ENCODE measurements at places on chromosomes 11 and 22.

GRCh38 chr11:134258577-134258976 lies 5.2 kb downstream of the ACAD8 start:
- no peak for DNase-seq

GRCh38 chr11:68150037-68150436 lies 28.8 kb upstream of the CHKA start:
- no peak for DNase-seq

- DNase-seq, result peak; percentile 25
Measured at GRCh38 chr22:50247748-50248147, 2.9 kb upstream of the TUBGCP6 start.

DNA sequence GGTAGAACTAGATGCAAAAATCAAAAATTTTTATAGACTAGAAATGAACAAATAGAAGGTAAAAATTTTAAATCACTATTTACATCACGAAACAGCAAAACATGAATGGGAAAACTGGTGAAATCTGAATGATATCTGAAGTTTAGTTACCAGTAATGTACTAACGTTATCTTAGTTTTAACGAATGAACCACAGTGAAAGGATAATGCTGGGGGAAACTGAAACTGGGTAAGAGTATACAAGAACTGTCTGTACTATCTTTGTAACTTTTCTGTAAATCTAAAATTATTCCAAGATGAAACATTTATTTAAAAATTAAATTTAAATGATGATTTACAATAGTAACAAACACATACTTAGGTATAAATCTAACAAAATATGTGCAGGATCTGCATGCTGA lies 7.4 kb downstream of the GDPD4 start:
- no peak for DNase-seq

- DNase-seq, result no peak
Measured at GRCh38 chr11:6402061-6402470, 11.8 kb downstream of the SMPD1 start.

GRCh38 chr11:75872887-75873416 lies 57.9 kb downstream of the UVRAG start:
- DNase-seq, result no peak

DNA sequence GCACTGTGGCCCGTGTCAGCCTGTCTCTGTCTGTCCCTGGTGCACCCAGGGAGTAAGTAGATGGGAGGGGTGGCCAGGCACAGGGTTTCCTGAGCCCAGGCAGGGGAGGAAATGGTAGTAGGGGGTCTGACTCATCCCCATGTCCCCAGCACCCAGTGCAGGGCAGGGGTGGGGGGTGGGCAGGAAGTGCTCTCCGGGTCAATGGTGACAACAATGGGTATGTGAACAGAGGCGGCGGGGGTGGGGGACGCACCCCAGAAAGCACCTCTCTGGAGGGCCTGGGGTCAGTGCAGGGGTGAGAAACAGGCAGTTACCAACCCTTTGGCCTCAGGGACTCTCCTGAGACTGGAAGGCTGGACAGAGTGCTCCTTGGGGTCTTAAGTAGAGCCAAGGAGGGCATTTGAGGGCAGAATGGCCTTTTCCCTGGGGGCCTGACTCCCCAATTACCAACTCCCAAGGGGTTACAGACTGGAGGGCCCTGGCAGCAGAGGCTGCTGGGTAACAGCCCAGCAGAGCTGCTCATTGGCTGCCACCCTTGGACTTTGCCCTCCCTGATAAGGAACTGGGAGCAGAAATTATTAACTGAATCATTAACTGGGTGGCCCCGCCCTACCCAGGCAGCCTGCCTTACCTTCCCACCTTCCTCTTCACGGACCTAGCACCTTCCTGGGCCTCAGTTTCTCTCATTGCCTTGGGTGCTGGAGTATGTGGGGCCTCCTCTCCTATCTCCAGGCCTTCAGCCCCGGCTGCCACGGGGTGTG lies 4.2 kb downstream of the MYRF start:
- no peak for DNase-seq

DNA sequence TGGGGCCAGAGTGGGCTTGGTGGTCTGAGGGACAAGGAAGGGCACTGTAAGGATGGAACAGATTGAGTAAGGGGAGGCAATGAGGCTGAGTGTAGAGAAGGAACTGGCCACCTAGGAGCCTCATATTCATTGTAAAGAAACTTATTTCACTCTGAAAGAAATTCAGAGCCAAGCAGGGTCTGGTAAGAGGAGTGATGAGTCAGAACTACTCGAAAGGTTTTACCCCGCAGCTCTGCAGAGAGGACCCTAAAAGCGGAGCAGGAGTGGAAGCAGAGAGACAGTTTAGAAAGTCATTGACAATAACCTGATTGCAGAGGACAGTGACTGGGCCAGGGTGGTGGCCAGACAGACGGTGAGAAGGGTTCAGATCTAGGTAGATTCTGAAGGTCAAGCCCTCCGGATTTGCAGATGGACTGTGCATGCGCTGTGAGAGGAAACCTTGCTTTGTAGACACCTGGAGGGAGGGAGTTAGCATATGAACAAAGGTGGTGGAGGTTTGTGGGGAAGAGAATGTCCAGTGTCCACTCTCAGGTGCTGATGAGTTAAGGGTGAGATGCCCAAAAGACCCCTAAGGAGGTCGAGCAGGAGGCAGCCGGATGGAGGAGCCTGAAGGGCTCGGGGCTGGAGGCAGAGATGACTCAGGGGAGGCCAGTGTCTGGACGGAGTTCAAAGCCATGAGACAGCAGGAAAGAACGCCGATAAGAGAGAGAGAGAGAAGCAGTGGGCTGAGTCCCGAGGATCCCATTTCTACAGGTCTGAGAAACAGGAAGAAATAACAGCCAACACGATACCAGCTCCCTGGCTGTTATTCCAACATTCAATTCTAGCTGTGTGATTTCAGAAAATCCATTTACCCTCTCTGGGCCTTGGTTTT lies 546.0 kb downstream of the BRD1 start:
- no peak for DNase-seq

DNA sequence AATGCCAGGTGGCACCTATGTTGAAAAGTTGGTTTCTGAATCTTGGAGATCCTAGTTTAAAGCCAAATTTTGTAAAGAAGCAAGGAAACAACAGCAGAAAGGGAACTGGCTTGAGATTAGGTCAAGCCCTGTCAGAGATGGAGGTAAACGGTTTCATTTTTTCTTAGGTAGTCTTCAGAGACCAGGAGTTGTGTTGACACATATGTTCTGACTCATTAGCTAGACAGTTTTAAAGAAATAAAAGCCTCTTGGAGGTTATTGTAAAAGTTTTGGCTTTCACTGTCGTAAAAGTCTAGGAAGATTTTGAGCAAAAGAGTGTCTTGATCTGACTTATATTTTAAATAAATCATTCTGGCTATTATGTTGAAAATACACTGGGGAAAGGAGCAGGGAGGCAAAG lies 151.5 kb upstream of the CTSC start:
- DNase-seq, result no peak

DNA sequence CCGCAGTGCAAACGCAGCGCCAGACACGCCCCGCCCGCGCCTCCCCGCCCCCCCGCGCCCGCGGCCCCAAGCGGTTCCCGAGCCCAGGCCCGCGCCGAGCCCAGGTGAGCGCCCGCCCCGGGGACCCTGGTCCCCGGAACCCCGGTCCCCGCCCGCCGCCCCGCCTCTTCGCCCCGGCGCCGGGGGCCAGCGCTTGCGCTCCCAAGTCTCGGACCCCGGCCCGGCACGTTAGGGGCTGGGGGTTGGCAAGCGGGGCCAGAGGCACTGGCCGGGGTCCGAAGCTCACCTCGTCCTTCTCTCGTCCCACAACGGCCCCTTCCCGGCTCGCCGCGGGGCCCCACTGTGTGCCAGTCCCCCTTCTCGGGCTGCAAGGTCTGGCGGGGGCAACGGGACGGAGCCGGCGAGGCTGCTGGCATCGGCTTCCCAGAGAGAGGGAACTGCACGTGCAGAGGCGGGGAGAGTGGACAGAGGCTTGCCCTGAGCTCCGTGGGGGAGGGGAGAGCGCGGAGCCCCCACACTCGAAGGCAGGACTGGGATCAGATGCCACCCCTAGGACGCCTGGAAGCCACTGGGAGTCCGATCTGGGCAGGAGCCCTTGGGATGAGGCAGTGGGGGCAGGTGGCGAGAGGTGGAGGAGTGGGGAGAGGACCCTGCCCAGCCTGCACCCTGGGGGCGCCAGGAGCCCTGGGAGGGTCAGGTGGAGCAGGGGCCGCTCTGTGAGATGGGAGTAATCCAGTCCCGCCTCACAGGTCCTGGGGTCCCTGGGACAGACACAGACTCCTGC lies 1.8 kb upstream of the AIFM3 start:
- DNase-seq, result no peak

GRCh38 chr22:45402466-45402985 lies 10.9 kb downstream of the SMC1B start:
- no peak for DNase-seq

DNA sequence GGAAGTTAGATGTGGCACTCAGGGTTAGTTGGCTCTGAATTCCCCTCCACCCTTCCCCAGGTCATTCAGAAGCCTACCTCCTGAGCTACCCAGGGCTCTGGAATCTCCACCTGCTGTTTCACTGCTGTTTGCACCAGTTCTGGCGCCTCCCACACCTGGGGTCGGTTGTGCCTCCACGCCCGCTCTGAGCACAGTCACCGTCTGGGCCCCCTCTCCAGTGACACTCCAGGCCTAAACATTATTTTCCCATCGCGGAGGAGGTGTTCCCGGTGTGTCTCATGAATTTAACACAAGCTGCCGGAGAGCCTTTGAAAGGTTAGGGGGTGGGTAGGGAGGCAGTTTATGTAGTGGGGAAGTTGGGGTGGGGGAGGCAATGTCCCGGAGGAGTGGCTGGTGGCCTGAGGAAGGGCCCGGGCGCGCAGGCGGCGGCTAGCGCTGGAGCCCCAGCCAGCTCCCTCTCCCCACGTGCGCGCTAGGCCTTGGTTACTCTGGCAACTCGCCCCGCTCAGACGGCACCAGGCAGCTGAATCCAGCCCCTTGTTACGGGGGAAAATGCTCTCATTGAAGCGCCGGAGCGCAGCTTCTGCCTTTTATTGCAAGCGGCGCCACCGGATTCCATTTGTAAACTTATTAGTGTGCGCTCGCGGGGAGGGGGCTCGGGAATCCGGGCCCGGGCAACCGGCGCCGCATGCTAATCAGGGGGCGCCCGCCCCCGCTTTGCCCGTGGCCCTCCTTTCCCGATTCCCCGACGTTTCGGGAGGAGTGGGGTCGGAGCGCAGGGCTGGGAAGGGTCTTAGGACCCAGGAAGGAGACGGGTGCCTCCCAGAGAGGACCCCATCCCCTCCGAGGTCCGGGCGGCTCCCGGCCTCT lies 52.4 kb downstream of the GRIK4 start:
- peak; percentile 17 for DNase-seq

- DNase-seq, result no peak
Measured at GRCh38 chr22:30438559-30438958, 13.0 kb downstream of the MTFP1 start.

- DNase-seq, result no peak
Measured at GRCh38 chr22:37659066-37659896, 758 bp downstream of the PDXP start.

- no peak for DNase-seq
Measured at GRCh38 chr22:33020721-33021120, 37.5 kb downstream of the SYN3 start.

GRCh38 chr11:1763336-1763795 lies 361 bp downstream of the CTSD start:
- no peak for DNase-seq

DNA sequence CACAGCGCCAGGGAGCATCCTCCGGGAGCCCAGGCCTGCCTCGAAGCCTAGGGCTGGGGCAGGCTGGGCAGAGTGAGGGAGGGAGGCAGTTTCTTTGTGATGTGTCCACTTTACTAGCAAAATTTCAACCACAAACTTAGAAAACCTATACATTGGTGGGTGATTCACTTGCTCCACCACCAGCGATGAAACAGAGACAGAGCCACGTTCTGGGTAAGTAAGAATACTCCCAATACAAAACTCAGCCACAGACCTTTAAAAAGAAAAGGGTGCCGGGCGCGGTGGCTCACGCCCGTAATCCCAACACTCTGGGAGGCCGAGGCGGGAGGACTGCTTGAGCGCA lies 22.3 kb downstream of the CDKN1C start:
- DNase-seq, result no peak

GRCh38 chr11:119189393-119189792 lies 4.1 kb downstream of the NHERF4 start:
- DNase-seq, result no peak

DNA sequence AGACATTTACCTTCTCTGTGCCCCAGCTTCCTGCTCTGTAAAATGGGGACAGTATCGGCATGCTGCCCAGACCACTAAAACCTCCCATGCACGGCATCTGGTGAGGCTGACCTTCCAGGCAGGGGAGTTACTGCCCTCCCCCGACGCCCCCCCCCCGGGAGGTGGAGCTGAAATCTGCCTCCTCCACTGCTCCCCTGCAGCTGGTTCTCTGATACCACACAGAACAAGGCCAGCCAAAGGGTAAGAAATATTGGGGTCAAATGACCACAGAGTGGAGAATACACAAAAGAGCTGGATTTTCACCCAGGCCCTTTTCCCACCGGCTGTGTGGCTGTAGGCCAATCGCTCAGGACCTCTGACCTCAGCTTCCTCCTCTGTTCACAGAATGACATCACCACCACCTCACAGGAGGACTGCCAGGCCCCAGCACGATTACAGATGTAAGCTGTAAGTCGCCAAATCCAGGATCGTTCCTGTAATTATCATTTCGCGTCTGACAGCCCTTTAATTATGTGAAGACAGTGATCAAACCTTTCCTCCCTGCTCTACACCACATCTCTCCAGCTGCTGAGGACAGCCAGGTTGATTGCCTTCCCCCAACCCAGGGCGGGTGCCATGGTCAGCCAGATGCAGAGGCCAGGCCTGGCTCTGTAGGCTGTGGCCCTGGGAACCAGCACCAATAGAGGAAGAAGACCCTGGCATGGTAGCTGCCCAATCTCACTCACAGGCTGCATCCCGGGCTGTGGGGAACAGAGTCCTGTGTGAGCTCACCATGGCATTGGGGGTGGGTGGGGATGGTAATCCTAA lies 35.7 kb upstream of the KLHL35 start:
- DNase-seq, result no peak

DNA sequence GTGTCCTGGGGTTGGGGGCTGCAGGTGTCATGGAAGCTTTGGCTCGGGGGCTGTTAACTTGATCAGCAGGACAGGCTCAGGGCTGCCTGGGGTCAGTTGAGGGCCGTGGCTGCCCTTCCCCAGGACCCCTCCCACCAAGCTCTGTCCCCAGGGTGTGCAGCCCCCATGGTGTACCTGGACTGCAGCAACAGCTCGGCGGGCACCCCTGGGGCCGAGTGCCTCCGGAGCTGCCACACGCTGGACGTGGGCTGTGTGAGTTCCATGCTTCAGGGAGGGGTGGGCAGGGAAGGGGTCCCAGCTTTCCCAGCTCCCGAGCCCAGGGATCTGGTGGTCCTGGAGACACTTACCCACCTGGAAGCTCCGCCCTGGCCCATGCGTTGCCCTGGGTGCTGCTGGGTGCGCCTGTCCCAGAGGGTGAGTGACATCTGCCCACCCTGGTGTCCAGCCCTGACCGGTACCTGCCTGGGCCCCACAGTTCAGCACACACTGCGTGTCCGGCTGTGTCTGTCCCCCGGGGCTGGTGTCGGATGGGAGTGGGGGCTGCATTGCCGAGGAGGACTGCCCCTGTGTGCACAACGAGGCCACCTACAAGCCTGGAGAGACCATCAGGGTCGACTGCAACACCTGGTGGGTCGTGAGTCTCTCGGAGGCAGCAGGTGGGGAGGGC lies 11.3 kb downstream of the MUC5B start:
- DNase-seq, result no peak

- DNase-seq, result no peak
Measured at GRCh38 chr22:28116219-28116673, 197.2 kb upstream of the PITPNB start.
